Sigmoid colon (tissue), 7 donors: ENCODE measurements at places on chromosomes 1 and 21. TPM values are rescaled to one million over a fixed set of nuclear protein-coding genes. Genes with fewer than 3 reads are reported as not detected.

GRCh38 chr1:199698222-199698621 lies 329.3 kb upstream of the NR5A2 start:
- no peak for DNase-seq

DNA sequence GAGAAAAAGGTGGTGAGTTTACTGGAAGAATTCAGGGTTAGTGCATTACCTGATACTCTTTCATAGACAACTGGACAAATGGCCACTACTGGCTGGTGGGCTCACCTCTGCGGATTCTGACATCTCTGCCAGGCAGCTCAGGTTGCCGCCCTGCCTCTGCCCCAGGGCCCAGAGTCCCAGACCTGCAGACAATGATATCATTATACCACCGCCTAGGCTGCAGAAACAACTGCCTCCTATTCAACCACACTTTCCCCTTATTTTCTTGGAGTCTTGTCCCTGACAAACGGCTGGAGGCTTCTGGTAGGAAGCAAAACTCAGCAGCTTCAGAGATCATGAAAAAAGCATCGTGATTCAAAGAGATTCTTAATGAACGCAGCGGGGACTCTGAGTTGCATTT lies 37.0 kb downstream of the IRF2BP2 start:
- DNase-seq, result no peak

DNA sequence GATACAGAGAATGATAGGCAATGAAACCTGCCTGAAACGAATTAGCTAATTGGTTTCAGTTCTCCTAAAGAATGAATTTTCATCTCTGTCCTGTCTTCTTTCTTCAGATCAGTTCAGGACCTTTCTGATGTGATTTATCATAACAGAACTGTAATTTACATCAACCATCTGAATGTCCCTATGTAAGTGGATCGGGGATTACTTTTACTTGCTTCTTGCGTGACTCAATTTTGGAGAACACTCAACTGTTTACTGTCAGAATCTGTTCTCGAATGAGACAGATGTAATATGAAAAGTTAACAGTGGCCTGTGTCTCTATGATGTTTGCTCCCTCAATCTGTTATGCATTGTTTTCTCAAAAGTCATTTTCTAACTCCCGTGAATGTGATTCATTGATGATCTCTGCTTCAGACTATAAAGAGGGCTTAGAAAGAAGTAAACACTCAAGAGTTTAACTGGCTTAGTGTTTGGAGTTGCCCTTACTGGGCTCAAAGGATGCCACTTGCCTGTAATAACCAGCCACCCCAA lies 111.0 kb downstream of the GABPA start:
- DNase-seq, result no peak

DNA sequence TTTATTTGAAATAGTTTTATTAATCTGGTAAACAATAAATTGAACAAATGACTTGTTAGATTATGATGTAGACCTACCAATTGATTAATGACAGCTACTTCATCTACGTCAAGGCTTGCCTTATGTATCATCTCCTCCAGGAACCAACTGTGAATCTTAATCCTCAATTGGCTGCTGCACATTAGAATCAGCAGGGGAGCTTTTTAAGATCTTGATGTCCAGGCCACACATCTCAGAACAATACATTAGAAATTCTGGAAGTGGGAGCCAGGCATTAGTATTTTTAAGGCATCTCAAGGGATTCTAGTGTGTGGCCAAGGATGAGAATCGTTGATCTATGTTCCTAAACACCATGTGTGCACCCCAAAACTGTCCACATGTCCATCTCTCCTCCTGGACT lies 52.0 kb upstream of the LYPLAL1 start:
- DNase-seq, result no peak

The HLX gene
- total RNA-seq, result 28.2 TPM
